ENCODE measurements at places on chromosomes 3 and 15. TPM values are rescaled to one million over a fixed set of nuclear protein-coding genes. Genes with fewer than 3 reads are reported as not detected.

The SERPINI2 gene
- not detected for total RNA-seq

The C2CD4A gene
- total RNA-seq: 2.3 TPM

The DNAH1 gene
- 2.2 TPM for total RNA-seq

The CYP8B1 gene
- total RNA-seq: not detected
